ENCODE measurements at places on chromosomes 2 and 18.

- peak; percentile 86 for DNase-seq
These were observed 1.6 kb upstream of the MYL12A start for GRCh38 chr18:3245853-3246634.

DNA sequence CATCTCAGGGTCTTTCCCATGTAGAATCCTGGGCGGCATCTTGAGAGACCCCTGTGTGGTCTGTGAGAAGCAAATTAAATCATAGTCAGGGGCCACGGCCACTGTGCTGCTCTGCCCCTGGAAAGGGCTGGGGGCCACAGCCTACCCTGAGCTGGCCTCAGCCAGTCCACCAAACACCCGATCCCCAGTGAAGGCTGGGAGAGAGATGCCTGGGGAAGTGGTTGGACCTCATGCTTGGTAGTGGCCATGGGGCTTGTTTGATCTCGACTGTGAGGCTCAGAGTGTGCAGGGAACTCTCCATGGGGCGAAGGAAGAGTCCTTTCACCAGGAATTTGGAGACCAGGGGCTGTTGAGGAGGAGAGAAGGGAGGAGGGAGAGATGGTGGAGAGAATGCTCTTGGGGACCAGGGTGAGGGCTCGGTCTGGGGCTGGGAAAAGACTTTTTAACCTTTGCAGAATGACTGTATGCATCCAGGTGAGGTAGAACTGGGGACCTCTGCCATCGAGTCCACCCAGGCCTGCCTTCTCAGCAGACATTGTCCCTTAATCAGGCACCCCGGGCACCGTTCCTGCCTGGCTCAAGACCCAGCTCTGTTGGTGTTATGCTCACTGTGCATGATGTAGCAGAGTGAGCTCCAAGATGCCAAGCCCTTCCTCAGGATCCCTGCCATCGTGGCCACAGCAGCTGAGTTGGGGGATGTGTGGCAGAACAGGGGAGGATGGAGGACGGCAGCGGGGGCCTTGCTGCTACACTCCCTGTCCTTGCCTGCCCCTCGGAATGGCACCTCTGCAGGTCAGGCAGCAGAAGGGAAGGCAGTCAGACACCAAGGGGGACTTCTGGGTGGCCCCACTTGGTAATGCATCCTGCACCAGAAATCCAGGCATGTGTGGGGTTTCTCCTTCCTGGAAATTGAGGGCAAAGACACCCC lies 249.9 kb downstream of the DYSF start:
- DNase-seq, result no peak

- DNase-seq, result peak; percentile 70
These were observed 19.9 kb upstream of the SIGLEC15 start for GRCh38 chr18:45805551-45805950.

DNA sequence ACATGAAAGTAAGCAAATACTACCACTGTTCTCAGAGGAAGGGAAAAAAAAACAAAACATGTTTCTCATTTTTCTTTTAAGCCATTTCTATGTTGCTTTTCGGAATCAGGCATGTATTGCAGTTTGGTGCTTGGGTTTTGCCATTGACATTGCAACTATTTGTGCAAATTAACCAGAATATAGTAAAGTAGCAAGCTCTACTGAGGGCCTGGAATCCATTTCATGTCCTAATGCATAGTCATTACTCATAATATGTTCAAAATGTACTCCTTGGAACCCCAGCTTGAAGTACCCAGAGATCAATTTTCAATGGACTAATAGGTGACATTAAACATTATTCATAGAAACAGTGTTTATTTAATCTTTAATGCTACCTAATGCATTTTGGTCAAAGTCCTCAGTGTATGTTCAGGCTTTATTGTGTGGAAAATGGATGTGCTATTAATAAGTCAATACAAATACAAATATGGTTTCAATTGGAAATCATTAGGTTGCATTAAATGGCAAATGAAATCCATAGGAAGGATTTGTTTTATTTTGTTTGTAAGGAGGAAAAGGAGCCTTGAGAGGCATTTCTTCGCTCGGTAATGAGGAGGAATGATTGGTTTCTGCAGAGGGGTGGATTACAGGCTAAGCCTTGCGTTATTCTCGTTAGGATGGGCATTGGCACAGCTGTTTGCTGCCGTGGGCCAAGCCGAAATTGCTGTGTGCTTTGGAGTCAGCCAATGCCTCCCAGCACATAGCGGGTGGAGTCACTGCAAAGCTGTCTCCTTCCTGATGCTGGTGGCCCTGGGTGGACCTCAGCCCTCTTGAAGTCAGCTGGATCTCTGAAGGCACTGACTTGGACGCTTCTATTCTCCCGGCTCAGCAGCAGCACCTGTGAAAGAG lies 56.4 kb downstream of the MYCN start:
- DNase-seq, result no peak

- no peak for DNase-seq
These were observed 17.9 kb upstream of the CYRIA start for GRCh38 chr2:16683576-16683975.

All from fibroblast of mammary gland (primary cell).